T-cell (primary cell): ENCODE measurements at places on chromosomes 2 and 18. TPM values are rescaled to one million over a fixed set of nuclear protein-coding genes. Genes with fewer than 3 reads are reported as not detected.

TUBA4B gene
- not detected for total RNA-seq

DNA sequence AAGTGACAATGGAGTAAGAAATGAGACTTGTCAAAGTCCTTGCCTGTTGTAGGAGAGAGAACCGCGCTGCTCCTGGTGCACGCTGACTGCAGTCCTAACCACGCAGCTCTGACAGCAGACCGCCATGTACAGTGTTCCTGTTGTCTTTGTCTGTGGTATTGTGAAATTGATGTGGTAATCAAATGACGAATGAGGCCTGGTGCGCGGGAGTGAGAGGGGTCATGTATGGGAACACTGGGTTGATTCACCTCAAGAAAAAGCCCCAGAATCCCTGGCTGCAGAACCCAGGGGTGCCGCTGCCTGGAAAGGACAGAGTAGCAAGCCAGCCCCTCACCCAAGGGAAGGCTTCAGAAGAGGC, 64.0 kb downstream of the INPP4A start:
- peak; percentile 68 for DNase-seq

- no peak for DNase-seq
Measured at GRCh38 chr18:24397131-24397693, 412 bp downstream of the OSBPL1A start.

DNA sequence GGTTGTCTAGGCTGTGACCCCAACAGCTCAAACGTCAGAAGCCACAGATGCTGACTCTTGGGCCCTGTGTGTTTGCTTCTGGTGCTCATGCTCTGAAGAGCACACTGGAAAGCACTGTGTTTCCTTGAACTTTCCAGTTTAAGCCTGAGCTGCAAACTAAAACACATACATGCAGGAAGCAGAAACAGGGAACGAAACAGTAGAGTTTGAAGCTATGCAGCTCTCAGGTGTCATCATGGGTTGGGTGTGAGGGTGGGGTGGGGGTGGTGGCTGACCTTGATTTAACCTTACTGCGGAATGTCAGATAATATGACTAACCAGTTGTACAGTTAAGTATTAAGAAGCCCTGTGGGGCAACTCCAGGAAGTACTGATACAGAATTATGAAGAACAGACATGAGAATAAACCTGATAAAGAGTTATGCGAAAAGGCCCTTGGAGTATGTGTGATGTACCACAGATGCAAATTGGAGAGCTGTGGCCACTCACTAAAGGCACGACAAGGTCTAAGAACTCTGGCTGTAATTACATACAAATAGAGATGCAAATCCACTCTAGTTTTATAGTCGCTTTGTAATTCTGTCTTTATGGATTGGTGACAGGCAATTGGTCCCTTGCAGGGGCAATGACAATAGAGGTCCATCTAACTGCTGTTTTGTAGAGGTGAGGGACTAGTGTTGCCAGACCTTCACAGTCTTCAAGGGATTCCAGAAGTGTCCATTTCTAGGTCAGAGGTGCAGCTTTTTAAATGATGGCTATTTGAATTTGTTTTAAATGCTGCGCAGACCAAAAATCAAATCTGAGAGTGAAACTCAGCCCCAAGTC, 273.1 kb downstream of the NAPG start:
- DNase-seq, result no peak

DNA sequence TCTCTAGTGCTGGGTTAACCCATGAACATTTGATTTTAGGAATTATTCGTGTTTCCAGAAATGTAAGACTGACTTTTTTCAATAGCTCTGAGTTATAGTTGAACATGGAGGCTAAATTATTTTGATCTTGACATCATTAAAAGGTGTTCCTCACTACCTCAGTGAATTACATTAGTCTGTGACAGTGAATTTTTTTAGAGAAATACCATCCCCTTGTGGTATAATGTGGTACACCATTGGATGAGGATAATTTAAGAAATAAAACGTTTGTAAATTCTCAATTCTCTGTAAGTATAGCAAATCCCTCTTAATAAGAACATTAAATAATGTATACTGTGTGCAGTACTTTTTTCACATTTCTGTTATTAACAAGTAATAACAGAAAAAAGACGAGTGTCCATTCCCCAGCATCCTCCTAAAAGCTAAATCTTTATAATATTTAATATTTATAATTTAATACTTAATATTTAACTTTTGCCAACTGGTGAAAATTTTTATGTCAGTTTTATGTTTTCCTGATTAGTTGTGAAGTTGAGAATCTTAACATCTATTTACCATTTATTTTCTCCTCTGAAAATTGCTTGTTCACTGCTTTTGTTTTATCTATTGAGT, 70.3 kb upstream of the CWC22 start:
- no peak for DNase-seq

- DNase-seq, result no peak
Measured at GRCh38 chr2:234690569-234691213, 193.8 kb upstream of the ARL4C start.

POTEJ gene
- total RNA-seq, result not detected

HK2 gene
- 9.2 TPM for total RNA-seq

- DNase-seq, result no peak
Measured at GRCh38 chr18:10563886-10564285, 38.1 kb downstream of the NAPG start.
